ENCODE measurements at places on chromosomes 7 and 10.
A peak's percentile ranks its signal among the peaks of the same experiment; 100 is the strongest.

DNA sequence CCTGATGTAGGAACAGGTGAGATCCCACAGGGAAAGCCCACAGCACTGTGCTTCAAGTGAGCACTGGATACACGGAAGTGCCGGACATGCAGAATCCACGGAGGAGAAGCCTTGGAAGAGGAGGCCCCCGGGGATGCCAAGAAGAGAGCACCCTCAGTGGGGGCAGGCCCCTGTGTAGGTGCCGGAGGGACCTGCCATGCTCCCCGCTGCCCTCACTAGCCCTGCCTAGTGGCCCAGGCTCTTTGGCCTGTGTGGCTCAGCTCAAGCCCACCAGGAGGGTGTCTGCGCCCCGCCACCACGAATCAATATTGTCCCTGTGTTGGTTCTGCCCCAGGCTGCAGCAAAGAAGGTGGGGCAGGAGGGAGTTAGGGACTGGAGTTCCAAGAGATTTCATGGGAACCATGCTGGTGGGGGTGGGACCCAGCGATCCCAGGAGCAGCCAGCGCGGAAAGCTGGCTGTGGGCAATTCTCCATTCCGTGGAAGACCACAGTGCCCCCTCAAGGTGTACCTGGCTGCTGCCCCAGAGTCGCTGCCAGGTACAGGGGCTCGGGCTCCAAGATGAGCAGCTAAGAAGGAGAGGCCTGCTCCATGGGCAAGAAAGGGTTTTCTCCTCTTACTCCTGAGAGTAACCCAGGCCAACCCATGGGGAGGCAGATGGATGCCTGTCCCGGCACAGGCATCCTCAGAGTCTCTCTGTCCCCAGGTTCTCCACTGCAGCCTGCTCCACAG, 34.9 kb upstream of the LEP start:
- DNase-seq, result no peak

- DNase-seq, result no peak
Measured at GRCh38 chr10:98569853-98570252, 123.1 kb upstream of the HPS1 start.

DNA sequence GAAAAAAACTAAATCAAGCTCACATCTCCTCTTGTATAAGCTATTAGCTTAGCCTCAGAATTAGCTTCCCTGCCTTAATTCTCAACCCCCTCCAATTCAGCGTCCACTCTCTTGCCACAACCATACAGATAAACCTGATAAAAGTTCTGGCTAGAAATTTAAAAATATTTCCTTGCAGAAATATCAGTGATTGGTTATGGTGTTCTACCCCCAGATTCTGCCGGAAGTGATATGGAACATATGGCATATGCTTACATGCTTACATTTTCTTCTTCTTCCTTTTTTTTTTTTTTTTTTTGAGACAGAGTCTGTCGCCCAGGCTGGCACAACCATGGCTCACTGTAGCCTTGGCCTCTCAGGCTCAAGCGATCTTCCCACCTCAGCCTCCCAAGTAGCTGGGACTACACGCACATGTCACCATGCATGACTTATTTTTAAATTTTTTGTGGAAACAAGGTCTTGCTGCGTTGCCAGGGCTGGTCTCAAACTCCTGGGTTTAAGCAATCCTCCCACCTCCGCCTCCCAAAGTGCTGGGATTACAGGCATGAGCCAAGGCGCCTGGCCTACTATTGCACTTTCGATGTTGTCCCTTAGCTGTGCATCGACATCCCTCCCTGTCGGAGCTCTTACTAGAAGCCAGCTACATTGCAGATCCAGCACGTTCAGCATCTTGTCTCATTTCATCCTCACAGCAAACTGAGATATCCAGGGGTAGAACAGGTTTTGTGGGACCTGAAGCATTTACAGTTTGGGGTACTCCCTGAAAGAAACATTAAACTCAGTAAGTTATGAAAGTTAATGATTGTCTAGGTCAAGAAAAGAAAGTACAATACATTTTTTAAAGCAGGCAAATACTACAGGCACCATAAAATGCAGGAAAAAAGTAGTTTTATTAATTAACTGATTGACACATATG, 205.6 kb upstream of the TCF7L2 start:
- DNase-seq, result no peak

DNA sequence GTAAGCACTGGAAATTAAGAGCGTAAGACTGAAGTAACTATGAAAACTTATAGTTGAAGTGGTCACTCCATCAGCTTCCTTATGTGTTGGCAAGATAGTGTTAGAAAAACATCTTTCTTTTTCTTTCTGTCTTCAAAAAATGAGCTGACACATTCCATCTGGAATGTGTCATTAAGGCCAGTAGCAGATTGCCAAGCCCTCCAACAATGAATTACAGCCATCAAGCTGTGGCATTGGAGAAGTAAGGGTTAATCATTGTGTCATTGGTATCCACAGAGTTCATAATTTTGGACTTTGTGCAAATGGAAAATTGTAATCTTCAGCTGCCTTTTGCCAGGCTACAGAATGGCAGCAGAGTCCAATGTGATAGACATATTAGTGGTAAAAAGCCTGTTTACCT, 926.3 kb downstream of the NRG3 start:
- no peak for DNase-seq

- DNase-seq, result peak; percentile 56
Measured at GRCh38 chr10:17227367-17228090, 512 bp upstream of the VIM start.

DNA sequence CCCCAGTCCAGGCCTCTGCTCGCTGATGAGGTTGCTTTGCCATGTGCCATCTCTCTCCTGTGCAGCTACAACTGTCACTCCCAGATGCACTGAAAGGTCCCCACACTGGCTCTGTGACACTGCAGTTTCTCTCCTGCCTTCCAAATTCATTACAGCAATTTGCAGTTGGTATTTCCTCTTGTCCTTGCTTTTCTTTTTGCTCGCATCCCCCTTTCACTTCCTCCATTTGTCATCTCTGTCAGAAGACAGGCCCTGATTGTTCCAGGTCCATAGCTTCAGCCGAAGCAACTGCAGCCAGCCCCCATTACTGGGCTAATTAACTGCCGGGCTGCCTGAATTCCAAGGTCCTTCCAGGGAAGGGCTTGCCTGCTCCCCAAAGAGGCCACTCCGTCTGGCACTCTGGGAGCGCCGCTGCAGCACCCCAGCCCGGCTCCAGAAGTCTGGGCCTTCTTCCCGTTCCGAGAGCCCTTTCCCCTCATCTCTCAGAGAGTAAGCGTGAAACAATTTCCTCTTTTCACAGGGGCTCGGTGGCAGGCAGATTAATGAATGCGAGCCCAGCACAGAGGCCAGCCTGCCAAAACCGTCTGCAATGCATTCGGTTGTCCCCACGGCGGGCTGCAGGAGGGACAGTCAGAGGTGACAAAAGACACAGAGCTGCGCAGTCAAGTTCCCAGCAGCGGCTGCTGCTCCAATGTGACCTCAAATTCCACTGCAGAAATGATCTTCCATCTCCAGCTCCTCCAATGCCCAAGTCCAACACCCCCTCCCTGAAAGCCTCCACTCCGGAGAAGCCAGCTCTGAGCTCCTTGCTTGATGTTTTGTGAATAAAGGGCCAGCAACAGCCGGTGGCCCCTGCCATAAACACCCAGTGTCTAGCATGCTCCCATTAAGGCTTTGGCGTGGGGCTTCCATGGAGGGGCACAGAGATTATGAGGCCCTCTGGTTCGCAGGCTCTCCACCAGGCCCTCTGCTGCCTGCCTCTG, 279.4 kb upstream of the HABP2 start:
- DNase-seq, result no peak

Measured in CD4-positive, alpha-beta T cell treated with Interleukin-15 for 4 hours (primary cell).